ENCODE measurements at places on chromosomes 13 and 19. TPM values are rescaled to one million over a fixed set of nuclear protein-coding genes. Genes with fewer than 3 reads are reported as not detected.

NUMBL gene
- total RNA-seq: 16.9 TPM

ZNF575 gene
- total RNA-seq: 5.1 TPM

KRTDAP gene
- total RNA-seq: not detected

CYP4F12 gene
- total RNA-seq: 1.9 TPM

NTF4 gene
- not detected for total RNA-seq

ATP4B gene
- not detected for total RNA-seq

UPF3A gene
- 111 TPM for total RNA-seq

CGB7 gene
- total RNA-seq: not detected

ZNF175 gene
- total RNA-seq: 21.0 TPM

COL4A2 gene
- total RNA-seq: not detected

TGFB1 gene
- total RNA-seq: 85.6 TPM

TMEM150B gene
- not detected for total RNA-seq

MCEMP1 gene
- not detected for total RNA-seq

ATP12A gene
- not detected for total RNA-seq

ERF gene
- 47.3 TPM for total RNA-seq

SLC46A3 gene
- total RNA-seq: 22.3 TPM

KLK6 gene
- not detected for total RNA-seq

SULT2A1 gene
- not detected for total RNA-seq

Data from naive thymus-derived CD8-positive, alpha-beta T cell (primary cell).